H9 (cell line): ENCODE measurements at places on chromosomes 7 and 10.

DNA sequence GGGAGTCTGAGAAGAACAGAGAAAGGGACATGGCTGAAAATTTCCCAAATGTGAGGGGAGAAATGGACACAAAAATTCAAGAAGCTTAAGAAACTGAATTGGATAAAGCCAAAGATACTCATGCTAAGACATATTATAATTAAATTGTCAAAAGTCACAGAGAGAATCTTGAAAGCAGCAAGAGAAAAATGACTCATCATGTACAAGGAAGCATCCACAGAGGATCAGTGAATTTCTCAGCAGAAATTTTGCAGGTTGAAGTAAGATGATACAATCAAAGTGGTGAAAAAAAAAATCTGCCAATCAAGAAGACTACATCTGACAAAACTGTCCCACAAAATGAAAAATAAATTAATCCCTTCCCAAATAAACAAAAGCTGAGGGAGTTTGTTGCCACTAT lies 56.8 kb downstream of the MPP7 start:
- H3K4me1 ChIP-seq, result no peaks in the 10 kb centered on the region
- no peak for DNase-seq
- H3K36me3 ChIP-seq, result no peaks in the 10 kb centered on the region
- no peak overlapping the region for H3K27ac ChIP-seq
- no peaks in the 10 kb centered on the region for H3K27me3 ChIP-seq

DNA sequence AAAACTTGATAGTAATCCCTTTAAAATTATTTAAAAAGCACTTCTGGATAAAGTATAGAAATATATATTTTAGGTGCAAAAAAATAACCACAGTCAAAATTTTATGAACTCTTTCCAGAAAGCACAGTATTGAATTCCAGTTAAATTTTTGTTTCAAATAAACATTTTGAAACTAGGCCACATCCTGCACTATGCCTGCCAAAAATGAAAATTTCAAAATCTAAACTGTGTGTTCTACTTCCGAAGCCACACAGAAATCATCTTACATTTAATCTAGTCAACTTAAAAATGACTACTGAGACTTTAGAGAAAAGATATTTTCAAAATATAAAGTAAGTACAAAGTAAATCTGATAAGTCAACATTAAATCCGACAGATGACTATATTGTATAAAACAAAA lies 50.0 kb downstream of the MAGI2 start:
- no peaks in the 10 kb centered on the region for H3K36me3 ChIP-seq
- no peaks in the 10 kb centered on the region for H3K27me3 ChIP-seq

DNA sequence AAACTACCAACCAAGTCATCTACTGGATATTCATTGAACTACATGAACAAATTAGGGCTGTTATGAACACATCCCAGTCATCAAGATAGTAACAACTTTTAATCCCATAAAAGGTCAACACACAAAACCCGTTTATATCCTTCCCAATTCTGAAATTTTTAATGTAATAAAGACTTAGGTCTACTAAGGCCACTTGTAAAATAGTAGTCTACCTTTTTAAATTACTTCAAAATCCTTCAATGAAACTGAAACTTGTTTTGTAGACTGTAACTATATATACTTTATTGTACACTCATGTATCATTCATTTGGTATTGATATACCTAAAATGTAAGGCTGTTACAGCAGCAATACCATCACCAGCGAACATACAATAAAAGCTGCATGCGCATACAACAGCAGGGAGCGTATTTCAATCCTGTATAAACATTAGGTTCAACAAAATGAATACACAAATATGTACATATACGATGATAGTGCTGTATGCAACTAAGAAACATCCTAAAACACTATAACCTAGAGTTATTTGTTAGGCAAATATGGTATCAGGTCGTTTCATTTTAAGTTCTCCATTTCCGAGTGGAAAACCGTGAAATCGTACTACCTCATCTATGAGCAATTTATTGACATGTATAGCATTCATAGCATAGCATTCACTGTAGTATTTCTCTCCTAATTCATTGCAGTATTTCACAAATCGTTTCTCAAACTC lies 973 bp downstream of the ATAD1 start:
- peak overlapping the region; percentile 15 for H3K27ac ChIP-seq
- DNase-seq, result no peak
- peak overlapping the region; percentile 97 for H3K4me3 ChIP-seq
- no peaks in the 10 kb centered on the region for H3K27me3 ChIP-seq

GRCh38 chr7:20894806-20895205 lies 108.1 kb upstream of the SP8 start:
- no peaks in the 10 kb centered on the region for H3K4me1 ChIP-seq
- DNase-seq, result no peak
- no peaks in the 10 kb centered on the region for H3K36me3 ChIP-seq

GRCh38 chr7:88167223-88167622 lies 52.6 kb downstream of the SRI start:
- no peak overlapping the region for H3K4me3 ChIP-seq
- no peaks in the 10 kb centered on the region for H3K4me1 ChIP-seq
- no peaks in the 10 kb centered on the region for H3K27me3 ChIP-seq
- DNase-seq, result no peak
- no peaks in the 10 kb centered on the region for H3K36me3 ChIP-seq
- no peak overlapping the region for H3K27ac ChIP-seq

- no peaks in the 10 kb centered on the region for H3K27me3 ChIP-seq
- no peak overlapping the region for H3K27ac ChIP-seq
Measured at GRCh38 chr10:90424730-90425129, 433.1 kb downstream of the HTR7 start.
